ENCODE measurements at places on chromosomes 13 and 19.

- DNase-seq: no peak
Observed at GRCh38 chr19:12867120-12868099, 13.8 kb downstream of the DNASE2 start.

- peak; percentile 30 for DNase-seq
Observed at GRCh38 chr19:40529093-40529954, 47.3 kb upstream of the SHKBP1 start.

DNA sequence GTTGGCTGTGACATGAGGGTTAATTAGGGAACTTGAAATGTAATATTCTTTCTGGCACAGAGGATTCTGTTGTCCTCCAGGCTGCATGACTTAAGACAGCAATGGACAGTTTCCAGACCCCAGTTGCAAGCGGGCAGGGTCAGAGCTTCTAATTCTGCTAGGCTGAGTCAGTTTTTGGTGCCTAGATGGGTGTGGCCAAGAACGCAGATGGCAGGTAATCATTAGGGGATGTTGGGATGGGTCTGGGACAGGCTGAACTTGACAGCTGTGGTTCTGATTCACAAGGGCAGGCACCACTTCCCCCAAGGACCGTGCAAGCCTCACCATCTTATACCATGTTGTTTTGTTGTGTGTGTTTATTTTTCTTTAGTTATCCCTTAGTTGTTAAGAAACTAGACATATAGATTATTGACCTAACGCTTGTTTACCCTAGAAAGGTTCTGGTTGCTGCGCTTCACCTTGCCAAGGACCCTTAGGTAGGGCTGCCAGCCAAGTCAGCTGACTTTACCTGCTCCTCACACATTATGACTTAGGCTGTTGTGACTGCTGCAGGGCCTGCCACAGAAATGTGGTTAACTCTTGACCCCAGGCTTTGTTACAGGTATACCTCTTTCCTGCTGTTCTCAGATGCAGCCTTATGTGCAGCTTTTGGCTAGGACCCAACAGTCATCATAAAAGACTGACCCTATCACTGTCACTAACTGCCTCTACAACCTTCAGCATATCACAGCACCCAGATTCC is 117.7 kb upstream of the KLF12 start:
- peak; percentile 74 for DNase-seq

- DNase-seq: no peak
Observed at GRCh38 chr13:100356889-100357288, 231.7 kb downstream of the GGACT start.

- no peak for DNase-seq
Observed at GRCh38 chr19:17881701-17882100, 10.0 kb downstream of the SLC5A5 start.
